Suprapubic skin (tissue), 4 donors: ENCODE measurements at places on chromosomes 11 and 22.

DNA sequence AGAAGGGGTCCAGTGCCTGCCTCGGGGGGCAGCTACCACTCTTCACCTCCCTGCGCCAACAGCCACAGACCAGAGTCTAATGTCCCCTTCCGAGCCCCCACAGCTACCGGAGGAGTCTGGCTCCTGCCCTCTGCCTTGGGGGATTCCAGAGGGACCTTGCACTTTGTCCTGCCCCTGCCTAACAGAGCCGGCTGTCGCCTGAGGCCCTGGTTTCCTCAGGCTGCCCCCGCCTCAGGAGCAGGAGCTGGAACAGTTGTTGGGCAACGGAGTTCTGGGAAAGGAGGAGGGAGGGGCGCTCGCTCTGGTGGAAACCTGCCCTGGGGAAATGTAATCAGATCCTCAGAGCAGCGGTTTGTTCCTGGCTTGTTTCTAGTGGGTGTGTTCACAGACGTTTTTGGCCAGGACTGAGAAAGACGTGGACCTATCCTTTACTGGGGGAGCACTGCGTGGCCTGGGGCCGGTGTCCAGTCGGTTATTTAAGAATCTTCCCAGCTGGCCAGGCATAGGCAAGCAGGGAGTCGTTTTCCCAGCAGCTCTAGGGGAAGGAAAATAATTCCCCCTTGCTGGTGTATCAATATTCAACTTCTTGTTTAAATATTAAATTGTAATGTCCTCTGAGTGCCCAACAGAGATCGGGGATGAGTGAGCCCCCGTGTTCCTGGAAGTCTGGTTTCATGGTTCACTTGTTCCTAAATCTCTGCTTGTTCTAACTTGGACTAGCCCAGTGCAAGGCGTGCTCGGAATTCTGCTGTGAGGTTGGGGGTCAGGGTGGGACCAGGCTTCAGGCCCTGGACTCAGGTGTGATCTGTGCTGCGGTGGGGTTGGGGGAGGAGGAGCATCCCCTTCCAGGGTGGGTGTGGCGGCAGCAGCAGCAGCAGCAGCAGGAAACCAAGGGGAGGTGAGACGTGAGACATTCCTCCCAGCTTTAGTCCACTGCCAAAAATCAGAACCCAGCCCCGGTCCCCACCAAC is 32.1 kb downstream of the A4GALT start:
- H3K36me3 ChIP-seq: peaks cover 6% of the 10 kb centered on the region
- H3K4me3 ChIP-seq: no peak overlapping the region
- H3K27ac ChIP-seq: peak overlapping the region; percentile 88
- peaks cover 67% of the 10 kb centered on the region for H3K4me1 ChIP-seq
- DNase-seq: peak; percentile 94
- no peaks in the 10 kb centered on the region for H3K27me3 ChIP-seq

GRCh38 chr22:50660306-50660705 is 12.3 kb upstream of the SHANK3 start:
- DNase-seq: no peak
- no peaks in the 10 kb centered on the region for H3K4me1 ChIP-seq
- H3K27me3 ChIP-seq: peaks cover 36% of the 10 kb centered on the region
- no peak overlapping the region for H3K27ac ChIP-seq
- H3K36me3 ChIP-seq: no peaks in the 10 kb centered on the region

DNA sequence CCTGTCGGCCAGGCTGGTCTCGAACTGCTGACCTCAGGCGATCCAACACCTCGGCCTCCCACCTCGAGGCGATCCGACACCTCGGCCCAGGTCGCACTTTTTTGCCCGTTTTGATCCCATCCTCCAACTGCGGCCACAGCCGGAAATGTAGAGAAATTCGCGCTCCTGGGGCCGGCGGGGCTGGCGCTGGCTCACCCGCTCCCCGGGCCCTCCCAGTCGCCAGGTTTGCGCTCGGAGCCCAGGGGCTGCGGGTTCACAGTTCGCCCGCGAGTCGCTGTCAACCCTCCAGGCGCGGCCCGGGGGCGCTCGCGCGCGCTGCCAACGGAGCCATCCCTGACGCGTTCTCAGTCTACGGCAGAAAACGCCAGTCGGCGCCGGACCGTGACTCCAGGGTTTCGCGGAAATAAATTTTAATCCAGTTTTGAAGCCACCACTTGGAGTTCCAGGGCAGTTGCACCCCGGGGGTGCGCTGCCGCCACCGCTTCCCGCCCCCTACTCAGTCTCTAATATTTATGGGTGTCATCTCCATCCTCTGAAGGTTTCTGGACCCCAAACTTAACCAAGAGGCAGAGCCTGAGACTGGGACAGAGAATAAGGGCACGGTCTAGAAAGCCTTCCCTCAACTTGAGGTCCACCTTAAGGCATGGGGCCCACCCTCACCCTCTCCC is 1.5 kb upstream of the KLHDC7B start:
- peak; percentile 88 for DNase-seq
- H3K4me3 ChIP-seq: peak overlapping the region; percentile 43
- H3K4me1 ChIP-seq: peaks cover 72% of the 10 kb centered on the region

DNA sequence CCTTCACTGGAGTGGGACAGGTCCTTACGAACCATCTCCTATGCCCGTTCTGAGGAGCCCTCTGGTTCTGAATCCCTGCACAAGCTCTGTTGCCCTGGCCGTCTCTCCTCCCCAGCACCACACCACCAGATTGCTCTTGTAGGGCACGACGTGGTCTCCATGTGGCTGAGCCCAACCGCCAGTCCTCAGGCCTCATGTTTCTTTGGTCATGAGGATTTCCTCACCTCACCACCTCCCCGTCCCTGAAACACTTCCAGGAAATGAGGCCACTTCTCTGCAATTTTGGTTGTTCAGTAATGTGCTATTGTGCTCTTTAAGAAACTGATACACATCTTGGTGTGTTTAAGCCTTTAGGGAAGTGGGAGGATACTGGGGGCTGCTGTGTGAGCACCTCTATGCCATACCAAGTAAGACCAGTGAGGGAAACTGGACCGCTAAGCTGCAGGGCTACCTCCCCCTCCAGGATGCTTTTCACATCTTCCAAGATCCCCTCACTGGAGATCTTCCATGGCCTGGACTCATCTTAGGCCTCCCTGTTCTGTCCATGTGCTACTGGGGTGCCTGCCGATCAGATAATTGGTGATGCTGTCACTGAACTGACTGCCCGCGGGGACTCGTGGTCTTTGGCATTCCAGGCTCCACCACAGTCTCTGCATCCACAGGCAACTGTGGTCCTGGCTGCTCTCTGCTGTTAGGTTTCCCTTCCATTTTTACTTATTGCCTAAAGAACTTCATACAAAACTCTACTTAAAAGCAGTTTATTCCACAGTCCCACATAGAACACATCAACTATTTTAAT is 21.9 kb downstream of the DRICH1 start:
- no peaks in the 10 kb centered on the region for H3K27me3 ChIP-seq
- no peak for DNase-seq
- no peaks in the 10 kb centered on the region for H3K4me1 ChIP-seq

DNA sequence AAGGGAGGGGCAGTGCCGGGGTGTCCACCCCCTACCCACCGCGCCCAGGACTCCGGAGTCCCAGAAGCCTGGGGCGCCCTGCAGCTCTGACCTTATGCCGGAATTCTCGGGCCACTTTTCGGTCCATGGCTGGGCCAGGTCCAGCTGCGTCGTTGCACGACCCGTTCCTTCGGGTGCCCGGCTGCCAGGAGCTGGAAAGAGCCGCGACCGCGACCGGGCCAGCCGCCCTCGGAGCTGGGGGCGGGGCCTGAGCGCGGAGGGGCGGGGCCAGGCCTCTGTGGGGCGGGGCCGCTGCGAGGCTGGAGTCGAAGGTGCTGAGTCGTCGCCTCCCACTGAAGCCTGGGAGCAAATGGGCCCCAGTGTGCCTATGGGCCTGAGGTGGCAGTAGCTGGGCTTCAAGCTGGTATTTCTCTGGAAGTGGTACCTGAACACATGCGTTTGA is at the start of gene USH1C:
USH1C (minus strand) TSS at position 236 of the 442 bp plus-strand sequence; CDS start at position 127, 109 bp downstream.
- peaks cover 51% of the 10 kb centered on the region for H3K27me3 ChIP-seq
- peaks cover 6% of the 10 kb centered on the region for H3K4me1 ChIP-seq
- H3K27ac ChIP-seq: no peak within 1 kb of the TSS
- no peaks in the 10 kb centered on the region for H3K36me3 ChIP-seq
- DNase-seq: no peak
